ENCODE measurements at places on chromosomes 3 and 15.

DNA sequence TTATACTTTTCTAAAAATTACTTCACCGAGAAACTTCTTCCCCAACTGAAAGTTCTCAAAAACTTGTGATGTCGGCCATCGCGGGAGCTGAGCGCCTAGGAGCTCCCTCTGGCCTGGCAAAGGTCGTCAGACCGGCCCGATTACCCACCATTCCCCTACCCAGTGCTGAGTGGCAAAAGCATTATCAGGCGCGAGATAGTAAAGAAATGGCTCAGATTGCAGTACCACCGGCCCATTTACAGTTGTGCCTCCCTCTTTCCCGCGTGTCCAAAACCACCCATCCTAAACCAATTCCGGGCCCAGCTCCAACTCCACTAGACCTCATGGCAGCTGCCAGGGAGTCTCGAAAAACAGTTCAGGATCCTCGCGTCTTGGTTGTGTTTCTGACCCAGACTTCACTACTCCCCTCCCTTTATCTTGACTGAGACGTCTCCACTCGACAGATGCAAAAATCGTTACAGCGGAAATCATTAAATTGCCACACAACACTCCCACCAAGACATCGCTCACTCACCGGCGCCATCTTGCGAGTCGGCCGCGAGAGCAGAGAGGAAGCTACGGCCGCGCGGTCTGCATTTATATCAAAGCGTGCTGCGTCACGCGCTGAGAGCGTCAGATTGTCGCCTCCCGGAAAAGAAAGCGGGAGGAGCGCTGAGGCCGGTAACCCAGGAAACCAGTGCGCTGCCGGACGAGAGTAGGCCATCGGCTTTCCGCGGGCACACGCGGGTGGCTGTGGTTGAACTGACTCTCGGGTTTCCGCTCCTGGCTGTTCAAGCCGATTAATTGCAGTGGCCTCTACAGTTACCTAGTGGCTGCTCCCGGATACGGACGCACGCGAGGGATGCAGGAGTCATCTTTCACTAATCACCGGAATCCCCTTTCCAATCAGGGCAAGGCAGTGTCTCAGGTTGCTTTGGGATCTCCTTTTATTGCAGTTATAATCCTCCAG is at the start of gene RPL22L1:
Gene RPL22L1 (minus strand): TSS at position 551 of the 949 bp plus-strand sequence. CDS start 28 bp downstream, at position 523.
- DNase-seq = peak; percentile 89

DNA sequence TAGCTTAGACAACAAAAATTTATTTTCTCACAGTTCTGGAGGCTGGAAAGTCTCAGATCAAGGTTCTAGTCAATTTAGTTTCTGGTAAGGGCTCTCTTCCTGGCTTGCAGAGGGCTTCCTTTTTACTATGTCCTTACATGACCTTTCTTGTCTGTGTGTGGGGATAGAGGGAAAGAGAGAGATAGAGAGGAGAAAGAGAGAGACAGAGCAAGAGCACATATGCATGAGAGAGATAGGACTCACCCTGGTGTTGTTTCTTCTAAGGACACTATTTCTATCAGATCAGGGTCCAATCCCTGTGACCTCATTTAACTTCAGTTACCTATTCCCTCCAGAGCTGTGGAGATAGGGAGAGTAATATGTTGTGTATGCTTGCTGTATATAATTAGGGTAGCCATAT is 44.9 kb upstream of the TEX9 start:
- no peak for DNase-seq

DNA sequence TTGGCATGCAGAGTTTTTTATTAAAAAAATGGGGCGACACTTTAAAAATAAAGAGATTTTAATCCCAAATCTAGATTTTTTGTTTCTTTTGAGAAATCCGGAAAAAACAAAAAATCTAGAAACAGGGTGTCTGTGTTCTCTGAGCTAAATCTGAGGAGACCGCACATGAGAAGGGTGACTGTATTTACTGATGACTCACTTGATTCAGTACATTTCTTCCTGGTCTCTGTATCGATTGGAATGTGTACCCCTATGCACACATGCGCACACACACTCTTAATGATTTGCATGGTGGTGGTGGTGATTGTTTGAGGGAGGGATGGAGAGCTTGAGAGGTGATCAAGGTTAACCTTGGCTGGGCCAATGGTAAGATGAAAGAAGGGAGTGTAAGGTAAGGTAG is 443.1 kb upstream of the THRB start:
- DNase-seq = no peak

DNA sequence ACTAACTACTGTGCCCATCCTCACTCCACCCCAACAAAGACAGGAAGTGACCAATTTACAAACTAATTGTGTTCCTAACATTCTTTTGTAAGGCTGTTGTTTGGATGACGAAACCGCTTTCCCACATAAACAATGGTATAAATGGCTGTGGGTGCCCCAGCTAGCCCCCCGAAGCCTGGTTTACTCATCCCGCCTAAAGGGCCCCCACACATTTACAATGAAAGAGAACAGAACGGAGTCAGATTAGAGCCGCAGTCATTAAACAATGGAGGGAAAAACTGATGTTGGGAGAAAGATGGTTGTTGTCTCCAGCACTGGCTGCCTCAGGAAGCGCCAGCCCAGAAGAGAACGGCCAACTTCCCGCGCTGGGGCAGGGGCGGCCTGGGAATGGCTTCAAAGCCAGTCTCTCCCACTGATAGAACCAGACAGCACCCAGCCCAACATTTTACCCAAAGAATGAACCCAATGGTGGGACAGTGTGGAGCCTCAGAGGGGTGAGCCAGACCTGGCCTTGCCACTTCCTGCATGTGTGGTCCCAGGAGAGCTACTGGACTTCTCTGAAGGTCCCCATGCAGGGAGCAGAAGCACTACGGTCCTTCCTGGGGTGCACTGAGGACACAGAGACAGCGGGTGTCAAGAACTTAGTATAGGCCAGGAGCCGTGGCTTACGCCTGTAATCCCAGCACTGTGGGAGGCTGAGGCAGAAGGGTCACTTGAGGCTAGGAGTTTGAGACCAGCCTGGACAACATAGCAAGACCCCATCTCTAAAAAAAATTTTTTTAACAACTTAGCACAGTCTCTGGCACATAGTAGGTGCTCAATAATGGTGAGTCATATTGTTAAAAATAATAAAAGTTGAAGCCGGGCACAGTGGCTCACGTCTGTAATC is 75.8 kb upstream of the GATA2 start:
- no peak for DNase-seq

DNA sequence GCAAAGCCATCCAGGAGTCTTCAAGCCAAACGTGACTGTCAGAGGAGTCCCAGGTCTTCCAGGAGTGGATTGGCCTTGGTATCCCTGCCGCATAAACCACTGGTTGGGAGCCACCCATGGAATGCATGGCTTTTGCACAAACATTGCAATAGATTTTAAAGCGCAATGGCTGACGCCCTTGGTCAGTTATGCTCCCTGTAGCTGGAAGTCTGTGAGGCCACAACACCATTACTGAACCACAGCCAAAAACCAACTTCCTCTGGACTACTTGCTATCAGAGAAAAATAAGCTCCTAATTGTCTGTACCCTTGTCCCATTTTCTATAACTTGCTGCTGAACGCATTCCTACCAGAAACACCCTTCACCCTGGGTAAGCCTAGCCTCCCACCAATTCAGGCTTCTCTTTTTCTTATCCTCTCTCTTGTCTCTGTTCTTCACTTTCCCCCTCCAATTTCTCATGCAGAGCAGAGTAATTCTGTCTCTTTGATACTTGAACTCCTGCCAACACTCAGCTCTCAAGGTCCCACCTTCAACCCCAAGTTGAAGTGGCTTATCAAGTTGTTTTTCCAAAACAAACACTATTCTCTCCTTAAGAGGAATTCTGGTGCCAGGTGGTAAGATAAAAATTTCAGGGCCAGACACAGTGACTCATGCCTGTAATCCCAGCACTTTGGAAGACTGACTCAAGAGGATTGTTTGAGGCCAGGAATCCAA is 176.4 kb upstream of the UBE2E1 start:
- DNase-seq = no peak

GRCh38 chr3:188415196-188415595 is 261.2 kb downstream of the LPP start:
- no peak for DNase-seq

GRCh38 chr3:115792206-115792955 is 169.1 kb downstream of the GAP43 start:
- DNase-seq = peak; percentile 43

DNA sequence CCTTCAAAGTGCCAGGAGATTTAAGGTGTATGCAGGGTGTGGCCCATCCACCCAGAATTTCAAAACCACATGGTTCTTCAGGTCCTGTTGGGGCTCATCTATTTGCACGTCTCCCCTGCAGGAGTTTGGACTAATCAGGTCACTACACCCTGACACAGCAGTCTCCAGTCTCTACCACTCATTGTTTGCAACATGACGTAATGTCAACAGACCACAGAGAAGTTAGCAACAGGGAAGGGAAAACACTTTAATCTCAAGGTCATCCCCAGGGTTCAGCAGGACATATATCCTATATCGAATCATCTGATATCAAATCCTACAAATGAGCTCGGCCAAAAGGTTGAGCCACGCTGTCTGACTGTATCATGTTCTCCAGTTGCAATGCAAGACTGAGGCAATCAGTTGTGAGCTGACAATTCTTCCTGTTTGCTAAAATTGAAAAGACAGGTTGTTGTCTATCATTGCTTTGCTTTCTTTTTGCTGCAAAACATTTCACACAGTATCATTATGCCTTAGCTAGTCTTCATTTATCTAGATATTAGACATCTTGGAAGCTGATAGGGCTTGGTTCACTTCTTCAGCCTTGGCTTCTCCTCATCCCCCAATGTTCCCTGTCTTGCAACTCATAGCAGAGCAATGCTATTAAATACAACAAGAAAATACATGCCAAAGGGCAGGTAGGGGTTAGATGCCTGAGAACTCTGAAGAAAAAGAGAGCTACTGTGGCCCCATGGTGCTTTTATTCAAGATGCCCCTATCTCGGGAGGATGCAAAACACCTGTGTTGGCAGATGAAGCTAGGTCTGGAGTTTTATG is 13.4 kb upstream of the LEKR1 start:
- DNase-seq = no peak

DNA sequence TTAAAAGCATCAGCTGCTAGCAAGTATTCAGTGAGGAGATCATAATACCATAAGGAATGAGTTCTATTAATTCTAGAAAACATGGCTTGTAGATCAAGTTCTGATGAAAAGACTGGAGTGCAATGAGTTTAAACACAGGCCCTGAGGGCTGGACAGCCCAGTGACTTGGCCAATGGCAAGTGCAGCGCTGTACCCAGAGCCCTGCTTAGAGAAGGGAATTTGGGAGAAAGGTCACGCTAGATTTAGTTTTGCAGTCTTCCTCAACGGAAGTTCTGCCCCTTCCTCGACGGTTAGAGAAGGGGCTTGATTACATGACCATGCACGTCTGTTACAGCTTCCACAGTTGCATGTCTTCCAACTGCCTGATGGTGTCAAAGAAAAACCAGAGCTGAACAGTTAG is 4.0 kb downstream of the TMEM212 start:
- no peak for DNase-seq

GRCh38 chr3:42900226-42901072 is 5.5 kb upstream of the ZNF662 start:
- DNase-seq = no peak

GRCh38 chr3:130242850-130243569 is 102.5 kb upstream of the COL6A5 start:
- no peak for DNase-seq

DNA sequence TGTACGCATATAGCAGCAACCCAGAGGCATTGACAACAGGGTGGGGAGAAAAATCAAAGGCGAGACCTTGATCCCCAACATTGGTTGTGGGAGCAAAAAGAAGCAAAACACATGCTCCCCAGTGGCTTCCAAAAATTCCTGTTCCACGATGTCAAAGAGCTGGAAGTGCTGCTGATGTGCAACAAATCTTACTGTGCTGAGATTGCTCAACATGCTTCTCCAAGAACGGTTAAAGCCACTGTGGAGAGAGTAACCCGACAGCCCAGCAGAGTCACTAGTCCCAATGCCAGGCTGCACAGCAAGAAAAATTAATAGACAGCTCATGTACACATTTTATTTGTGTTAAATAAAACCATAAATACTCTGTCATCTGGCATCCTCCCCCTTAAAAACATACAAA is 179.9 kb upstream of the PFN2 start:
- DNase-seq = no peak

- DNase-seq = no peak
Observed at GRCh38 chr3:60189304-60189703, 1061.9 kb downstream of the FHIT start.

GRCh38 chr3:127083778-127084397 is 101.0 kb downstream of the PLXNA1 start:
- no peak for DNase-seq

GRCh38 chr3:157573780-157574378 is 70.7 kb upstream of the VEPH1 start:
- DNase-seq = no peak

GRCh38 chr3:124648551-124648950 is 81.7 kb upstream of the UMPS start:
- no peak for DNase-seq

DNA sequence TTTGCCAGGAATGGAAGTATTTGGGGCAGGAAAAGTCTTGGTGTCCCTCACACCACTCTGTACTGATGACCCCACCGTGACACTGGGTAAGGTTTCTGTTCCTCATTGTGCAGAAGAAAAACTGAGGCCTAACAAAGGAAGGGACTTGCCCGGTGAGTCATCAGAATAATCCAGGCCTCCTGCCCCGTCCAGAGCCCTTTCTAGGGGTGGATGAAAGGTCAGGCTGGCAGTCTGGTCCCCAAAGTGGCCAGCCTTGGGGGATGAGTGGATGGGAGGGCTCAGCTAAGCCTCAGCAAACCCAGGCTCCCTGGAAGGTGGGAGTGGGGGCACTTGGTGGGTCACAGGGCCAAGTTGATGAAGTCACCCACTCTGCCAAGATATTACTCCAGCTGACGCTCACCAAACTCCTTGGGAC is 2.3 kb upstream of the DNAH1 start:
- DNase-seq = no peak

DNA sequence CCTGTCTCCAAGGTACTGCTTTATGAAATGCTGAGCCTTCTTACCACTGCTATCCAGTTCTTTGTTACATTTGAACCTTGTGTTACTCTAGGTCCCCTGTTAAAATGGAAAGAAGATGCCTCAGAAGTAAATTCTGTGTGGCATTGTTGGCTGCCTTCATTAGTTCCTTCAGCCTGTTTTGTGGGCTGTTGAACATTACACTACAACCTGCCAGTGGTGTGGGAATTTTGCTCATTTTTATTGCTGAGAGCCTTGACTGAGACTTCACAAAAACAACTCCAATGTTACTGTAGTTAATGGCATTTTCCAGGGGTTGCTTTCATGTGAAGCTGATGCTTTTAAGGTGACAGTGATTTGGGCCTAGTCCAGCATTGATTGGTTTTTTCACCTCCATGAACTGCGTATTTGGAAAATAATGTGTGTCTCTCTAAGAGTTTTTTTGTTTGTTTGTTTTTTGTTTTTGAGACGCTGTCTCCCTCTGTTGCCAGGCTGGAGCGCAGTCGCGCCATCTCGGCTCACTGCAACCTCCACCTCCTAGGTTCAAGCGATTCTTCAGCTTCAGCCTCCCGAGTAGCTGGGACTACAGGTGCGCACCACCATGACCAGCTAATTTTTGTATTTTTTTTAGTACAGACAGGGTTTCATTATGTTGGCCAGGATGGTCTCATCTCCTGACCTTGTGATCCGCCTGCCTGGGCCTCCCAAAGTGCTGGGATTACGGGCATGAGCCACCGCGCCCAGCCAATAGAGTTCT is 4.3 kb downstream of the MAPK6 start:
- no peak for DNase-seq

Data from CD8-positive, alpha-beta memory T cell (primary cell).